Upper lobe of left lung (tissue), 6 donors: ENCODE measurements at places on chromosomes 1 and 21.

DNA sequence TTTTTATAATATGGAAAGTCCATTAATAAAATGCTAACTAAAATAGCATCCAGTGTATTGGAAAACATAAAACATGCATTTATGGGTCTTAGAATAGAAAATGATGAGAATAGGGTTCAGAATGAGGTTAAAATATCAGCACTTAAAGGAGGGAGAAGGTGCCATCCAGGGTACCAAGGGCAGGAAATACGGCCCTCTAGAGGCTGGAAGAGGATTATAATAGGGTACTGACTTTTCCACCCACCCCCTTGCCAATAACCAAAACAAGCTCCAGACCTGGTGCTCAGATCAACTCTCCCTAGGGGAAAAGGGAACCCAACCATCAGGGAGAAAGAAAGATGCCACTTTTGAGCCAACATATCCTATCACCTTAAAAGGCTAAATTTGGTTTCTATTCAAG is 26.7 kb downstream of the ASTN1 start:
- H3K27ac ChIP-seq: no peak overlapping the region
- H3K36me3 ChIP-seq: no peaks in the 10 kb centered on the region
- H3K27me3 ChIP-seq: no peaks in the 10 kb centered on the region
- DNase-seq: no peak
- H3K4me3 ChIP-seq: no peak overlapping the region
- no peaks in the 10 kb centered on the region for H3K4me1 ChIP-seq

DNA sequence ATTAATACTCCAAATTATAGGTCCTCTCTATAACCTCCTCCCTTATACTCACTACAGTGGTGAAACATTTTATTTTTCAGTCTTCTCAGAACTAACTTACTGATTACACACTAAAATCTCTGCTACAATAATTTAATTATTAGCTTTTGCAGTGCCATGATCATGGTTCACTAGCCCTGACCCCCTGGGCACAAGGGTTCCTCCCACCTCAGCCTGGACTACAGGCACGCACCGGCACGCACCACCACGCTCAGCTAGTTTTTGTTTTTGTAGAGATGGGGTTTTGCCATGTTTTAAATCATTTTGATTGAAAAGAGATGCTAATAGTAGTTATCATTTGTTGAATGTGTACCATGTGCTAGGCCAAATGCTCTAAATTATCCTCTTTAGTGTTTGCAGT is 6.3 kb downstream of the PATJ start:
- H3K27me3 ChIP-seq: no peaks in the 10 kb centered on the region
- peaks cover 3% of the 10 kb centered on the region for H3K4me1 ChIP-seq
- DNase-seq: no peak

DNA sequence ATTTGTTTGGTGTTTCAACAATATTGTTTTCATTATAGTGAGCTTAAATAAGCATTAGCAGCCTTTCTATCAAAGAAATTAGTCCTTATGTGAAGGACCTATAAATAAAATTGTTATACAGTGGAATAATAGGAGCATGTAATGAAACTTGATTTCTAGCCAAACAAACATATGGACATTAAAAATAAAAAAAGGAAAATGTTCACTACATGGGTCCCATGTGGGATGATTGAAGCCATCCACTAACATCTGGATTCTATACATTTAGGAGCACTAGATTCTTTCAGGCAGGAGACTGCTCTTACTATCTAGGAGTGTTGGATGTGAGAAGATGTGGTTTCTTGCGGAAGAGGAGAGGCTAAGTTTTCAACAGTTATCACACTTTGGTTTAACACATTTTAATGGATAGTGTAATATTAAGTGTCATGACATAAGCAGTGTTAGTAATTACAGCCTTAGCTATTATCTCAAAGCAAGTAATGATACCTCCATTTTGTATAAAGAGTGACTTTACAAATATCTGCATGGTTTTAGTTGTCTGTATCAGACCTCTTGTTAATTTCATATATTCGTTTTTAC is 62.3 kb downstream of the LYPLAL1 start:
- H3K4me1 ChIP-seq: no peaks in the 10 kb centered on the region
- no peaks in the 10 kb centered on the region for H3K27me3 ChIP-seq
- DNase-seq: no peak

DNA sequence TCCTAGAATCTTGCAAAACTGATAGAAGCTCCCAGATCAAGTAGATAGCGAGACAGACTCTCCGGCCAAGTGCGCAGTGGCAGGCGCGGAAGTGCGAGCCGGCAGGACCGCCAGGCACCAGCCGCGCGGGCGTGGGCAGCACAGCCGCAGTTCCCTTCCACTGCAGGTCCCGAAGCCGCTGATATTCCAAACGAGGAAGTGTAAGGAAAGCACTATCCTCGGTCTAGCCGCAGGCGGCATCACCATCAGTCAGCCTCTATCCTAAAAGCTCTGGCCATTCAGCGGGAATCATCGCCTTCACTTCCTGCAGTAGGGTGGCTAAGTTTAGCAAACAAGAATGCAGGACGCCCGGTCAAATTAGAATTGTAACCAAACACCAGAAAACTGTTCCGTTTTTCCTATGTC is 710 bp downstream of the GLRX2 start:
- peak; percentile 61 for DNase-seq
- H3K4me3 ChIP-seq: peak overlapping the region; percentile 63
- peaks cover 12% of the 10 kb centered on the region for H3K36me3 ChIP-seq
- peaks cover 17% of the 10 kb centered on the region for H3K4me1 ChIP-seq
- peak overlapping the region; percentile 93 for H3K27ac ChIP-seq

DNA sequence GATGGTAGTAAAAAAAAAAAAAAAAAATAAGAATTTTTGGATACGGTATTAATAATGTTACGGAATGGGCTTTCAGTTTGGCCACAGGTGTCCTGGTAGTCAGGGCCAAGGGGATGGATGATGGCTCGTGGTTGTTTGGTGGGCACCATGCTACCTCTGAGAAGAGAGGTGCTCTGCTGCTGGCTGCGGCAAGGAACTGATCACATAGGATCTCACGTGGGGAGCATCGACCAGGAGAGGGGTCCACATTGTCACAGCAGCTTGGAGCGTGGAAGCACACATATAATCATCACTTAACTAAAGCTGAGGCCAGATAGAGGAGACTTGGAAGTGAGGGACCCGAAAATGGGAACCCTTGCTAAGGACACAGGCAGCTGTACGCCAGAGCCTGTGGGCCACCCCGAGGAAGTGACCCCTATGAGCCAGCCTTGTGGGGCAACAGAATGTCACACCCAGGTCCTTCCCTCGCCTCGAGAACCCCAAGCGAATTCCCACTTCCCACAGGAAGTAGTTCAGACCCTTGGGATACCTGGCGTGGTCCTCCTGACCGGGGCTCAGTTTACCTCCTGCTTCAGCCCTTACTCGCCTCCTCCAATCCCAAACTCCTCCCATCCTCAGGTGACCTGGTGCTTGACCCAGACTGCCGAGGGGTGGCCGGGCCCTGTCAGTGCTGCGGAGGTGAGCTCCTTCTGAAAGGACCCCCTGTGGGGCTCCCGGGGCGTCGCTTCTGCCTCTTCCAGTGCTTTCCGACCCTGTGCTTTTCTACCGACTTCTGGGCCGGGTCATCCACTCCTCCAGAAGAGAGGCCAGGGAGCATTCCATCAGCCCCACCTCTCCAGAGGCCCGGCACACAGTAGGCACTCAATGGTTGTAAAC is 222.0 kb downstream of the CAMTA1 start:
- peak; percentile 43 for DNase-seq
- H3K4me3 ChIP-seq: no peak overlapping the region
- no peaks in the 10 kb centered on the region for H3K36me3 ChIP-seq
- H3K27ac ChIP-seq: no peak overlapping the region
- H3K4me1 ChIP-seq: no peaks in the 10 kb centered on the region

DNA sequence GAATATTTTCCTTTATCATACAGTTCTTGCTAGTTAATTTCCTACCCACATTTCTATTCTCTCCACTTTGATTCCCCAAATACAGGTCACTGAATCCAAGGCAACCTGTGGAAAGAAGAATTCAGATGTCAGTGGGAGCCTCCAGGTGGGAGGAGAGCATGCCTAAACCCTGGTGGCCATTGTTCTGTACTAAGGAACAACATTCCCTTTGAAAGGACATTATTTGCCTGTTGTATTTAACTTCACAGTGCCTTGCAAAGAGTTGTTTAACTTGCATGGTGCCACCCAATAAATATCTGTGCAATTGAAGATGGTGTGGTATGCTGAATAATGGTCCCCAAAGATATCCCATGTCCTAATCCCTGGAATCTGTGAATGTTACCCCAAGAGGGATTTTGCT is 21.3 kb downstream of the NPHS2 start:
- H3K36me3 ChIP-seq: no peaks in the 10 kb centered on the region
- H3K4me3 ChIP-seq: no peak overlapping the region
- H3K4me1 ChIP-seq: no peaks in the 10 kb centered on the region
- no peak for DNase-seq

DNA sequence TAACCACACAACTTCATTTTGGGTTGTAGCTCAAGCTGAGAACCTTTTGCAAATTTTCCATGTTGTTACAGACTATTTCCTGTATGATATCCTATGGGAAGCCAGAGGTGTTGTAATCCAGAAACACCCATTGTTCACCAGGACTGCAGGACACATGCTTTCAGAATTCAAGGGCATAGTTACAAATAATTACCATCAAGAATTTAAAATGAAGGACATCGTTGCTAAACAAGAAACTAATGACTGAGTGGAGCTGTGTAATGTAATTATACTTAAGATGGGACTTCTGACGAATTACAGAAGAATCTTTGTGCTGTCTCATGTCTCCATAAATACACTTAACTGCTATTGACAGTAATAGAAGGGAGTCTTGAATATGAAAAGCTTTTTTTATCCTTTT is 47.6 kb upstream of the HOOK1 start:
- H3K4me1 ChIP-seq: no peaks in the 10 kb centered on the region
- no peaks in the 10 kb centered on the region for H3K27me3 ChIP-seq
- DNase-seq: no peak
- H3K36me3 ChIP-seq: no peaks in the 10 kb centered on the region
- H3K27ac ChIP-seq: no peak overlapping the region

GRCh38 chr1:153763365-153764225 is 11.6 kb upstream of the SLC27A3 start:
- peaks cover 79% of the 10 kb centered on the region for H3K36me3 ChIP-seq
- H3K4me3 ChIP-seq: no peak overlapping the region
- no peaks in the 10 kb centered on the region for H3K27me3 ChIP-seq
- no peak for DNase-seq

- no peaks in the 10 kb centered on the region for H3K4me1 ChIP-seq
- no peak overlapping the region for H3K27ac ChIP-seq
- DNase-seq: no peak
- H3K4me3 ChIP-seq: no peak overlapping the region
- H3K36me3 ChIP-seq: no peaks in the 10 kb centered on the region
Observed at GRCh38 chr1:96559707-96560596, 161.6 kb upstream of the PTBP2 start.

DNA sequence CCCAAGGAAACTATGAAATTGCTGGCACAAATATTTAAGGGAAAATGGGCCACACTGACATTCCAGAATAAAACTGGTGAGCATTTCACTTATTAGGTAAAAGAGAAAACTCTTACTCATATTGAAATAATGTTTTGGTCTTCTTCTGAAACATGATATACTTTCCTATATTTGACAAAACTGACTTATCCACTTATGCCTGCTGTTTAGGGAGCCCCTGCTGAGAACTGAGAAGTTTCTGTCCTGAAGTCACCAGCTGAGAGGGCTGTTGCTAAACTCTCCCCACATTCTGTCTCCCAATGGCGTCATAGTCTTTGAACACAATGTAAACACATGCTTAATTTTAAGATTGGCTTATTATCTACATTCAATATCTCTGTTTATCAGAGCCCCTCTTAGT is 46.8 kb upstream of the ZC3H11B start:
- no peak overlapping the region for H3K4me3 ChIP-seq
- DNase-seq: no peak
- H3K27me3 ChIP-seq: no peaks in the 10 kb centered on the region
- peaks cover 11% of the 10 kb centered on the region for H3K4me1 ChIP-seq
- no peaks in the 10 kb centered on the region for H3K36me3 ChIP-seq

DNA sequence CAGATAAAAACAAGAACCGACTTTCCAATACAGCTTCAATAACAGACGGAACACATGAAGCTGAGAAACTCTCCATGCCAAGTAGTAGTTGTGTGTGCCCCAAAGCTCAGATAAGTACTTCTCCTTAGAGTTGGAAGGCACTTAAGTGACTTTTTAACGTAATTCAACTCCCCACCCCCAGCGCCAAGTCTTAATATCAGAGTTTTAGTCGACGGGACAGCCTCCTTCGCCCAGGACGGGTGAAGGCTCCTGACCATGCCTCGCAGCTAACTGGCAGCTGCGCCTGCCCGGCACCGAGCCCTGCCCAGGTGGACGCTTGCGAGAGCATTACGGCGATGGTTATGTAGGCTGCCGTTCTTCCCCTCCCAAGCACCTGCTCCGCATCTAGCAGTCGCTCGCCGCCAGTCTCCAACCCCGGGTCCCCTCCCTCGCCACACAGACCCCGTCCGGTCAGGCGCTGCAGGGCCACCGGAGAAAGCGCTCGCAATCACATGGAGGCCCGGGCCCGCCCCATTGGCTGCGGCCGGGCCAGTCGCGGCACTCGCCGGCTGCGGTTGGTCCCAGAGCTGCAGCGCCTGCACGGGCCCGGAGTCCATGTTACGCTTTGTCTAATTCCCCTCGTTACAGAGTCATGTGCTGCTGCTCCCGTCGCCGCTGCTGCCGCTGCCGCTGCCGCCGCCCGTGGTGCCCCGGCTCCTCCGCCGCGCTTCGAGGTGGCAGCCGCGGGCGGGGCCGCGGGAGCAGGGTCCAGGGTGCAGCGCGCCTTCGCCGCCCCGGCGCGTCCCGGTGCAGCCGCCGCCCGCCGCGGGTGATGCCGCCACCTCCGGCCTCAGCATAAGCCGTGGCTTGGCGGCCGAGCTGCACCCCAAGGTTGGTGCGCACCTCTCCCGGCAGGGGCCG is at the start of gene LRRC8D:
LRRC8D (plus strand) TSS at position 611 of the 900 bp plus-strand sequence. CDS start 112,037 bp downstream, outside the sequence.
- peak within 1 kb of the TSS; percentile 64 for H3K4me3 ChIP-seq
- H3K4me1 ChIP-seq: peaks cover 36% of the 10 kb centered on the region
- no peaks in the 10 kb centered on the region for H3K27me3 ChIP-seq
- no peaks in the 10 kb centered on the region for H3K36me3 ChIP-seq

- no peak overlapping the region for H3K27ac ChIP-seq
- no peak overlapping the region for H3K4me3 ChIP-seq
- peaks cover 57% of the 10 kb centered on the region for H3K36me3 ChIP-seq
- DNase-seq: no peak
- no peaks in the 10 kb centered on the region for H3K27me3 ChIP-seq
- peaks cover 10% of the 10 kb centered on the region for H3K4me1 ChIP-seq
Observed at GRCh38 chr1:30965924-30966599, 57.5 kb upstream of the SDC3 start.

GRCh38 chr1:38616846-38617245 is 242.7 kb downstream of the RRAGC start:
- H3K27me3 ChIP-seq: no peaks in the 10 kb centered on the region
- H3K4me3 ChIP-seq: no peak overlapping the region
- no peaks in the 10 kb centered on the region for H3K36me3 ChIP-seq
- no peaks in the 10 kb centered on the region for H3K4me1 ChIP-seq
- DNase-seq: no peak
